ENCODE measurements at places on chromosomes 7 and 10.

DNA sequence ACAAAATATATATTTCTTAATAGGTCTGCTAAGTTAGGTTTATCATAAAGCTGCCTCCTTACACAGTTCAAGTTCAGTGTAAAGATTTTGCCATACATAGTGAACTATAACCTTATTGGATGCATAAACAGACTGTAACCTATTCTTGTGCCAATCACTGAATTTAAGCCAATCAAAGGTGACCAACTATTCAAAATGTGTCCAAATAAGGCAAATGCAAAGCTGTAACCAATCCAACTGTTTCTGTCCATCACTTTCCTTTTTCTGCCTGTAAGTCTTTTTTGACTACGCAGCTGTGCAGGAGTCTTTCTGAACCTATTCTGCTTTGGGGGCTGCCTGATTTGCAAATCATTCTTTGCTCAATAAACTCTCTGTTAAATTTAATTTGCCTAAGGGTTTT is 11.6 kb upstream of the DNMBP start:
- no peak for DNase-seq

DNA sequence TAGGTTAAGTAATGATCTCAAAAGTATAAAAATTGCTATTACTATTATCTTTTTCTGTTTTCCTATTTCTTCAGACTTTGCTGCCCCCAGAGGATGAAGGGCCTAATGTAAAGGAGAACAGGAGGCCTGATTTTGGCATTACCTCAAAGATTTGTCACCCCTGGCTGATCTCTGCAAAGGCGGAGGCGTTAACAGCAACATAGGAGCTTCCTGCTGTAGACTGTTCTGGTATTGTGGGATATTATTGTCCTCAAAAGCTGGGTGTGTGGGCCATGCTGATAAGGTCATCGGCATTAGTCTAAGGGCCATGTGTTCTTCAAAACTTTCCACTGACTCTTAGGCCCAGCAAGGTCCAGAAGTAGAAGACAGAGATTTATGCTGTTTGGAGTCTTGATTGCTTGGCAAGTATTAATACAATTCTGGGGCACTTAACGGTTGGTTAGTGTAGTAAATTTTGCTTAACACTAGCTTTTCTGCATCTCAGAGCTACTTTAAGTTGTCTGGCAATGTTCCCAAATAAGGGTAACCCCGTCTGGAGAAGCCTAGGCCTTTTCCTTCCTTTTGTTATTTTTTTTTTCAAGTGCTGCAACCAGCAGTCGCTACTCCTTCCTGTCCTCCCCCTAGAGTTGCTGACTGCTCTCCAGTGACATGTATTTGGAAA is 14.0 kb upstream of the ENTPD1 start:
- DNase-seq: no peak

DNA sequence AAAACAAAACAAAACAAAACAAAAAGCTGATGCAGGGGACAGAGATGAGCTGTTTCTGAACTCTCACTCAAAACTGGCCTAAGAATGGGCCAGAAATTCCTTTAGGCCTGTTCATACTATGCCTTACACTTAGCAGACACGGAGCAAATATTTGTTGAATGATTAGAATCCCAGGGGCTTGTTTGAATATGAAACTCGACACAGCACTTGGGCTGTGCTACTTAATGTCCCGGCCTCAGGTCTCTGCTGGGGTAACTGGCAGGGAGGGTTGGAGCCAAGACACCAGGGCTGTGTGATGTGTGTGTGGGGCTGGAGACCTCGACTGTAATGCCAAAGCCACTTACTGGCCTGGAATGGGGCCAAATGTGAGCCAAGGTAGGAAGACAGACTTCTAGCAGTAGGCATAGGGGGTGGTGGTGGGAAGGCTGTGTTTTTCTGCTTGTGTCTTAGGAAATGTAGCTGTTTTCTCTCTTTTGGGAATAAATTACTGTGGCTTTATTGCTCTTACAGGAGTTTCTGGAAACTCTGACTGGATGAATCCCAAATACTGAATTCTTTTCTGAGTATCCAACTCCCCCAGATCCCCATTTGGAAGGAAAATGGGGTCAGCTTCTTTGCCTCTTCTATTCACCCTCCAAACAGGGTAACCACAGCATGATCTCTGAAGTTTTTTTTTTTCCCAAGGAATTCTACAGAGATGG is 66.7 kb downstream of the EMX2 start:
- no peak for DNase-seq

DNA sequence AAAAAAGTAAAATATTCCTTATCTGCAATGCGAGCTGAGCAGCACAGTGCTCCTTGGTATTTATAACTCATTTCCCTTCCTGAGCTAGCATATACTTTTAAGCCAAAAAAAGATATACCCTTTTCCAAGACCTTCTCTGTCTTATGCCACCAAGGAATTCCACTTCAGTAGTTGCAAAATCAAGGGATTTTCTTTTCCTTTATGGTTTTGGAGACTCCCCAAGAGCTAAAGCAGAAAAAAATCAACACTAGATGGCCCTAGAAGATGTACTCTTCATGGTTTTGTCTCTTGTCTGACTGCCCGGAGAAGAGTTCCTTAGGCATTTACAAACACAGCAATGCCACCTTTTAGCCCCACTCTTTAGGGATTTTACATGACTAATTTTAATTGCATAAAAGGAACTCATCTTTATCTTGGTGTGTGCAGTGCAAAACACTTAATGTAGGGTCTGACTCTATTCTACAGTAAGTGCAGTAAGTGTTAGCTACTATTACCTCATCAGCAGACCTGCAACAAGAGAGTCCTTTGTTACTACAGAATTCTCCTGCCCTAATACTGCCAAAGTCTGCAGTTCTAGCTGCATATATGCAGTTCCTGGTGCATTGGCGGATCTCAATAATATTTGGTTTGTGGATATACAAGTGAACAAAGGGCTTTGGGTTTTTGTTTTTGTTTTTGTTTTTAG is 443.3 kb downstream of the GFRA1 start:
- DNase-seq: no peak

GRCh38 chr10:121267236-121268003 is 330.8 kb downstream of the FGFR2 start:
- DNase-seq: no peak

GRCh38 chr7:38615665-38616064 is 15.5 kb downstream of the AMPH start:
- no peak for DNase-seq

GRCh38 chr10:110389255-110389654 is 84.5 kb upstream of the SMNDC1 start:
- DNase-seq: no peak

- DNase-seq: no peak
Measured at GRCh38 chr7:45390180-45390579, 184.0 kb upstream of the ADCY1 start.

- DNase-seq: peak; percentile 74
Measured at GRCh38 chr10:110209454-110209925, 2.1 kb downstream of the MXI1 start.

GRCh38 chr10:5391790-5392189 is 12.8 kb downstream of the TUBAL3 start:
- no peak for DNase-seq

GRCh38 chr10:26765549-26765948 is 68.0 kb downstream of the PDSS1 start:
- no peak for DNase-seq

GRCh38 chr10:3010334-3010733 is 57.0 kb upstream of the PFKP start:
- no peak for DNase-seq

- DNase-seq: no peak
Measured at GRCh38 chr7:19015098-19015497, 102.3 kb downstream of the TWIST1 start.

DNA sequence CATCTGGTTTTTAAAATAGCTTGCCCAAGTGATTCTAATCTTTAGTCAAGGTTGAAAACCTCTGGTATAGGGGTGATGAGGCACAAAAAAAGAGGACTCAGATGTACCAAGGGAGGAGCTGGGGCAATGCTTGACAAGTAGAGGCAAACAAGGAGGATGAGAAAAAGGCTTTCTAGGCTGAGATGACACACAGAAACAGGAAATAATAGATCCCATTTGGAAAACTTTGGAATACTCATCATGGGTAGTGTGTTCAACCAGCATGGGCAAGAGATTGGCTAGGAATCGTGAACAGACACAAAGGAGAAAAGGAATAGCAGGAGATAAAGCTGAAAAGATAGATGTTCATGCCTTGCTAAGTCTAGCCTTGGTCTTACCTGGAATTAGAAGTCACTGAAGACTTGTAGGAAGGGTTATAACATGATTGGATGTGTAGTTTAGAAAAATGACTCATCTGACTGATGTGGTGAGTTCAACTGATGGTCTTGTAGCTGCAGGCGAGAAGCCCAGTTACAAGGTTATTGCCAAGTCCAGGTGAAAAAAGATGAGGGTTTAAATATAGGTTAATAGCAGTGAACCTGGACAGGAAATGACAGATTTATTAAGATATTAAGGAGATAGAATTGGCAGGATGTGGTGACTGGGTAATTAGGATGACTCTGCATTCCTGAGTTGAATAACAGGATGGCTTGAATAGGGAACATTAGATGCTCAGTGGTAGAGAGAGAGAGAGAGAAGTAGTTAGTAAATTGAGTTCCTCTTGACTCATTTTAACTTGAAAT is 214.0 kb upstream of the LRGUK start:
- no peak for DNase-seq

DNA sequence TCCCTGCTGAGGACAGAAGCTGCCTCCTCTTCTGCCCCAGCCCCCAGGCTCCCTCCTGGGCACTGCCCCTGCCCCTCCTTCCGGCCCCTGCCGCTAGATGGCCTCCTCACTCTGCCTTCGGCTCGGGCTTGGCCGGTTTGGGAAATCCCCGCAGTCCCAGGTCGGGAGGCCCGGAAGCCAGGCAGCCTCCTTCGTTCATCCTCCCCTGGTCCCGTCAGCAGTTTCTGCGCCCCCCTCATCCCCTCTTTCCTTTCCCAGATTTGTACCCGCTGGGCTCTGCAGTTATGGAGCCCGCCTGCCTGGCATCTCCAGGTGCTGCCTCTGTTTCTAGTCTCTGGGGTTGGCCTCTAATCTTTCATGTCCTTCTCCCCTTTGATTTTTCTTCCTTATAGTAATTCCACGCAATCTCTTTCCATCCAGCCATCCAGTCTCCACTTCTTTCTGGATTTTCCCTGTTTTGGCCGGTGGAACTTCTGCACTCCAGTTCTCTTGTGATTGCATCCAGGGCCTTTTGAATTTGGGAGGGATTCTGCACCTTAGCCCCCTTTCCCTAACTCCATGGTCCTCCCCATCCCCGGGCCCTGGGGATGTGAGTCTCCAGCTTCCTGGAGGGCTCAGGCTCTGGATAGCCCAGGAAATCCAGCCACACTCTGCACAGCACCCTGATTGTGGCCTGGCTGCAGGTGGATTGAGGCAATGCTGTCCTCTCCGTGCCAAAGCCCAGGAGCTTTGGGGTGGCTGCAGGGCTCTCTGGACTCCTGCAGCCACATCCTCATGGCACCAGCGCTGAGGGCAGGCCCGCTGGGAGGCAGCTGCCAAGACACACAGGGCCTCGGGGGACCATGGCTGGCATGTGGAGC is 3.3 kb upstream of the SHH start:
- DNase-seq: peak; percentile 58

GRCh38 chr7:113652501-113652900 is 266.3 kb downstream of the PPP1R3A start:
- DNase-seq: no peak

GRCh38 chr7:29275493-29275892 is 80.9 kb downstream of the CHN2 start:
- no peak for DNase-seq

- no peak for DNase-seq
Measured at GRCh38 chr10:69334302-69335062, 56.2 kb downstream of the HK1 start.

DNA sequence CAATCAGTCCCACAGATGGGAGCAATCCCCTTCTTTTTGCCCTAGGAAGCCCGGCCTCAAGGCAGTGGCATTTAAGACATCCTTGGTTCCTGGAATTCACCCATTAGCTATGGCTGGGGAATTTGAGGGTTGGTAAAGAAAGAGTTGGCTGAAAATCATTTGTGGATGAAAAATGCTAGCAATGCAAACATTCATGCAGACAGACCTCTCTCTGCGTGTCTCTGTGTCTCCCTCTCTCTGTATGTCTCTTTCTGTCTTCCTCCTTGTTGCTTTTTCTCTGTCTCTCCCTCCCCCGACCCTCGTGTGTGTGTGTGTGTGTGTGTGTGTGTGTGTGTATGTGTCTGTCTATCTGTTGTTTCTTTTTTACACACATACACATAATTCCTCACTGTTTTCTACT is 19.4 kb downstream of the LDB3 start:
- no peak for DNase-seq

GRCh38 chr7:45677311-45677900 is 103.2 kb downstream of the ADCY1 start:
- DNase-seq: no peak

- no peak for DNase-seq
Measured at GRCh38 chr7:97842772-97843345, 29.3 kb downstream of the ASNS start.

DNA sequence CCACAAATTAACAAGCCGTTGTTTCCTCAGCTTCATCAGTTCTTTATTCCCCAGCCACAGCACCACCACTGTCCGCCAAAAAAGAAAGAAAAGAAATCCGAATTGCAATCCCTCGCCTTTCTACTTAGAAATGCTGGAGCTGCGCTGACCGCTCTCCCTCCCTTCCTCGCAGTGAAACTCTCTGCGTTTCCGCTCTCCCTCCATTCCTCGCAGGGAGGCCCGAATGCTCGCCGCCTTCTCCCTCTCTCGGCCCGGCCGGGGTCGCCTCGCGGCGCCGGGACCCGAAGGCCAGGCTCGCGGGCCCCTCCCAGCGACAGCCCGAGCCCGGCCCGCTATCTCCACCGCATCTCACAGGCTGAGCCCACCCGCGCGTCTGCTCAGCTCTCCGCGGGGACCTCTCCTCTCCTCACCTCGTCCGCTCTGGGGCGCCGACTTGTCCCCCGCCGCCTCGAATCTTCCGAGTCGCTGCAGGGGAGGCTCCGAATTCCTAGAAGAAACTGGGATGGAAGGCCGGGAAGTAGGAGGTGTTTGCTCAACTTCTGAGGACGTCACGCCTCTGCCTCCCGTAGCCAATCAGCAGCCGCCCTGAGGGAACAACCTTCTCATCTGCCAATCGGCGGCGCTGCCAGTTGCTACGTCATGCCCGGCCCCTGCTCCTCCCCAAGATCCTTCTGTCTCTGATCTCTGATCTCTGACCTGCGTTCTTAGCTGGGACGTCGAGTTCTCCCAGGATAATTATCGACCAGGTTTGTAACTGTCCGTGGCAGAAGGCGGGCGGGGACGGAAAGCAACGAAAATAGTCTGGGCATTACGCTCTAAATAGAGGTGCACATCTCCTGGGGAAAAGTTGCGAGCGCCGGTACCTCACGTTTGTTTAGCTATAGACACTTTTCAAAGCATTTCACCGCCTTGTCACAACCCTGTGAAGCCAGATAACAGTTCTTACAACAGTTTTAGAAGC is at the start of gene AASS:
AASS (minus strand) TSS at position 499 of the 961 bp plus-strand sequence. CDS start 10,523 bp downstream, outside the sequence.
- DNase-seq: peak; percentile 73

DNA sequence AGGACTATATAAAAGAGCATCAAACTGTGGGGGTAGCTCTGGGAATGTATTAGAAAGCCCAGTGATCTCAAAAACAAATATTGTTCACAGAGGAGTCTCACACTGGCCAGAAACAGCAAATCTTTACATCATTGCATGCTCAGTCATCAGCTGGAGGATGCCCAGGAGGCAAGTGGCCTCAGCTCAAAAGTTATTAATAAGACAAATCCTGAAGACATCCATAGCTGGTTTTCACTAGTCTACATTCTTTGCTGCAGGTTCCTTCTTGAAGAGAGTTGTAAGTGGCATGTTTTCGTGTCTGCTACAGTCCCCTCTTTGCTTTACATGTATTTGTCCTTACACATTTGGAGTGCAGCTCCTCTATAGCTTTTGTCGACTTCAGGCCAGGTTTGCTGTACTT is 8.6 kb upstream of the CCDC7 start:
- DNase-seq: no peak
